ENCODE measurements at places on chromosomes 3 and 15.

- DNase-seq = no peak
Measured at GRCh38 chr15:51193979-51194378, 99.3 kb upstream of the TNFAIP8L3 start.

- no peak for DNase-seq
Measured at GRCh38 chr3:4514916-4515315, 21.8 kb downstream of the ITPR1 start.

DNA sequence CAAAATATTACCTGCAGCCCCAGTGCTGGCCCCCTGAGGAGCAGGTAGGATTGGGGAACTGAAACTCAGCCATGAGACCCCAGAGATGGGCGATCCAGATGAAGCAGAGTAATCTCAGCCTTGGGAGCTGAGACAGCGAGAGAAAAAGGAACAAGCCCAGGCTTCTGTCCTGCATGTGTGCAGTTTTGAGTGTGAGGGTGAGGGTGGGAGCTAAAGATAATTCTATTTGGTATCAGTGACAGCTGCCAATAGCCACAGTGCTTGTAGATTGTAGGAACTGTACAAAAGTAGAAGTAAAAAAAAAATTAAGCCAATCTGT lies 5.9 kb downstream of the ATP8B4 start:
- DNase-seq = no peak

DNA sequence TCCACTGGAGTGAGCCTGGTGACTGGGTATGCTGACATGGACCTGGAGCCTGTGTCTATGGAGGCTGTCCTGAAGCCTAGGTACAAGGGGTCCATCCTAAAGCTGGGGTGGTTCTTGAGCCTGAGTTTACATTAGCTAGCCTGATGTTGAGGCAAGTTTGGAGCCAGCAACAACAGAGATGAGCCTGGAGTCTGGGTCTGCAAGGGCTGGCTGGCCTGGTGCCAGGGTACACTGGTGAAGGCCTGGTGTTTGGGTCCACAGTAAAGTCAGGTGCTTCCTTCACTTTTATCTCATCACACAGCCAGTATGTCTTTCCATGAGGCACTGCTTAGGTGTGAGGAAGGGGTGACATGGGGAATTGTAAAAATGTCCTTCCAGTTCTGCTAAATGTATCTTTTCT lies 49.5 kb downstream of the TP63 start:
- no peak for DNase-seq

- DNase-seq = no peak
Measured at GRCh38 chr3:158434412-158435038, 136.5 kb upstream of the MLF1 start.

GRCh38 chr3:189664311-189664710 lies 33.1 kb downstream of the TP63 start:
- no peak for DNase-seq

DNA sequence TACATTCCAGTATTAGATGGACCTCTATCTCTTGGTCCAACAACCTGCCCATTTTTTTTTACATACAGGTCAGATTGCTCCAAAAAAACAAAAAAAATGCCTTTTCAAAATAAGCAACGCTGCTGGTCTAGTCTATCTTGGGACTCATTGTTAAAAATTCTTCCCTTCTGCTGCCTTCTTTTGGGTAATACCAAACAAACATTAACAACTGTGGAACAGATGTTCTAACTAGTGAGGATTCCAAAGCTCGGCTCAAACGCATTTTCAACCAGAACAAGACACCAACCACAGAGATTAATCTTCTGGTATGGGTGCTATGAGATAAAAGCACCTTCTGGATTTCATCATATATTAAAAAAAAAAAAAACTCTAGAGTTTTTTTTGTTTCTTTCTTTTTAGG lies 24.7 kb downstream of the ARHGAP31 start:
- DNase-seq = no peak

DNA sequence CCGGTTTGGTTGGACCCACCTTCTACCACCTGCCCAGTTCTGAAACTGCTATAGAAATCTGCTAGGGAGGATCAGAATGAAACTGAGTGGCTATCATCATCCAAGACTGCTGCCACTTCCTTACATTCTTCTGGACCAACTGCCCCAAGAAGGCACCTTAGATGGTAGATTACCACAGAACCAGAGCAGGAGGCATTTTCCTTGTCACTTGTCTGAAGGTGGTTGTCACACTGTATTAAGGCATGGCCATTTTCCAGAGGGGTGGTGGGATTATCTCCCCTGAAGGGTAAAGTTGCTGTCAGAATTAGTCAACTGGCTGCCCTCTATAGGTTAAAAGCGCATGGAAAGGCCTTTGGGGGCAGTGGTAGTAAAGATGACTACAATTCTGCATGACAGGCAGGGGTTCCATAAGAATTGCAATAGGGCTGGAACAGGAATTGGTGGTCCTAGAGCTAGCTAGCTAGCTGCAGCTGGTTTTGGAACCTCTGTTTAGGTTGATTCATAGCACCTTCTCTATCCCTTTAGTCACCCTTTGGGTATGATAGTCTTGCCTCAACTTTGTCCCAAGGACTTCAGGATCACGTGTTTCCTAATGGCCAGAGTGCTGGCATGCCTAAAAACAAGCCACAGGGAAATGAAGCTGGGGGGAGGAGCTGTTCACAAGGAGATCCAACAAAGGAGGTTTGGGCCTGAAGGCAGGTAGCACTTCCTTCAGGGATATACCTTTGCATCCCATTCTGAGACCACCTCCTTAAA lies 4.8 kb upstream of the CSPG5 start:
- DNase-seq = no peak

DNA sequence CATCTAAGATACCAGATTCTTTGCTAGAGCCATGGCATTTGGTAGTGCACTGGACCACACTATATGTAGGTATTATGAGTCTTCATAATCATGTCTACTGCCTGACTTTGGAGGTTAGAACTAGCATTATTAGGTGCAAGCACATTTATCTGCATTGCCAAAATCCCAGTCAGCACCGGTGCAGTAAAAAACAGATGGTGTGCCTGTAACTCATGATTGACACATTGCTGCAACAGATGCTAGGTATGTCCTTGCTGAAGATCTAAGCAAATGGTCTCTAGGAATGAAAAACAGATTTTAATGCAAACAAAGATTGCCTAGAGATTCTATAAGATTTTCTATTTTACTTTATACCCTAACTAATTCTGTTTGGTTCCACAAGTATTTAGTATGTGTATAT lies 47.7 kb downstream of the MYO5A start:
- DNase-seq = no peak

DNA sequence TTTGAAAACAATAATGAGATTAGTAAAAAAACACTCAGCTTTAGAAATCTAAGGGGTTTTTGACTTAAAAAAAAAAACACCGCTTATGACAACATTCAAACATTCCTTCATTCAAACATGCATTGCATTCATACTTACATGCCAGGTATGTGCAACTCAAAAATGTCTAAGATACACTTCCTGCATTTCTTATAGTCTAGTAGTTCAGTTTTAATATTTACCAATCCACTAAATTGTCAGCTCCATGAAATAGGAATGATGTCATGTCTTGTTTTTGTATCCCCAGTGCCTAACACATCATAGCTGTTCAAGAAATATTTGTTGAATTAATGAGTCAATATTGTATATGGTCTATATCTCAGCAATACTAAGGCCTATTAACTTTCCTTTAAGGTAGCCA lies 51.7 kb downstream of the EIF4E3 start:
- DNase-seq = no peak

GRCh38 chr3:9036404-9037131 lies 73.3 kb upstream of the RAD18 start:
- no peak for DNase-seq

DNA sequence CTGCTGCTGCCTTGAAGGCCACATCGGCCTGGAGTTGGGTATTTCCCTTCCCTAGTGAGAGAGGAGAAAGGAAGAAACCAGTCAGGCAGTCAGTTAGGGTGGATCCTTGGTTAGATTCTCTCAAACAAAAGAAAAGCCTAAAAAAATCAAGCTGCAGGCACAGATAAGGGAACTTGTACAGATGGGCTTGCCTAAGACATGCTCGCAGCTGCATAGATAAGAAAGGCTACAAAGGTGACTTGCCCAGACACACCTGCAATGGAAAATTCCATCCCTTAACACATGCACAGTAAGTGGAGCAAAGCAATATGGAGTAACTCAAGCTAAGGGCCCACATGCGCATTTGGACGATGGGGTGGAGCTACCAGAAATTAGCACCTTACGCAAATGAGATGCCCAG lies 199.7 kb upstream of the ARPP21 start:
- DNase-seq = no peak

GRCh38 chr3:153740109-153740508 lies 381.1 kb upstream of the ARHGEF26 start:
- no peak for DNase-seq

DNA sequence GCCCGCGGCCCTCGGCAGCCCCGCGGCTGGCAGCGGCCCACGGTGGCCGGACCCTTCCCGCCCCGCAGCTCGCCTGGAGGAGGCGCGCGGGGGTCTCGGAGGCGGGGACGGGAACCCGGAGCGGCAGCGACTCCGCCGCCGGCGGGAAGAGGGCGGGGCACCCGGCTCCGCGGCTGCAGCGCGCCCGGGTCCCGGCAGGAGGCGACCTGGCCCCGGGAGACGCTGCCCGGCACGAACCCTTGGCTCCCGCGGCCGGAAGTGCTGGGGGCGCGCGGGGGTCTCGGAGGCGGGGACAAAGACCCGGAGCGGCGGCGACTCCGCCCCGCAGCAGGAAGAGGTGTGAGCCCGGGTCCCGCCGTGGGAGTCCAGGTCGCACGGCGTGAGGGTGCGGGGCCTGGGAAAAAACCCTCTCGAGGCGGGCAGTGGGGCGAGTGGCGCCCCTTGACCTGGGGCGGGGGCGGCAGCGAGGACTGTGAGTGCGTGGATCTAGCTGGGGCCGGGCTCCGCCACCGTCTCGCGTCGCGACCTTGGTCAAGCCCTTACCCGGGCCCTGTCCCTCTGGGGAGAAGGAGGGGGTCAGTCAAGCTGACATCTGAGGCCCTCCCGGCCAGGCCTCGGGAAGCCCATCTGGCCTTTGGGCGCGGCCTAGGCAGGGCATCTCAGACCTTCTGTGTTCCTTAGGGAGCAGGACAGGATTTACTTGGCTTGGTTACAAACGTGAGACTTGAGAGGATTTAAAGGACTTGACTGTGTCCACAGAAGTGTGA lies at the start of gene CIB2:
Gene CIB2 (minus strand): TSS at position 151 of the 767 bp plus-strand sequence. CDS start 230 bp downstream, outside the sequence.
- peak; percentile 98 for DNase-seq

- DNase-seq = no peak
Measured at GRCh38 chr3:125231895-125232294, 19.3 kb upstream of the SLC12A8 start.

DNA sequence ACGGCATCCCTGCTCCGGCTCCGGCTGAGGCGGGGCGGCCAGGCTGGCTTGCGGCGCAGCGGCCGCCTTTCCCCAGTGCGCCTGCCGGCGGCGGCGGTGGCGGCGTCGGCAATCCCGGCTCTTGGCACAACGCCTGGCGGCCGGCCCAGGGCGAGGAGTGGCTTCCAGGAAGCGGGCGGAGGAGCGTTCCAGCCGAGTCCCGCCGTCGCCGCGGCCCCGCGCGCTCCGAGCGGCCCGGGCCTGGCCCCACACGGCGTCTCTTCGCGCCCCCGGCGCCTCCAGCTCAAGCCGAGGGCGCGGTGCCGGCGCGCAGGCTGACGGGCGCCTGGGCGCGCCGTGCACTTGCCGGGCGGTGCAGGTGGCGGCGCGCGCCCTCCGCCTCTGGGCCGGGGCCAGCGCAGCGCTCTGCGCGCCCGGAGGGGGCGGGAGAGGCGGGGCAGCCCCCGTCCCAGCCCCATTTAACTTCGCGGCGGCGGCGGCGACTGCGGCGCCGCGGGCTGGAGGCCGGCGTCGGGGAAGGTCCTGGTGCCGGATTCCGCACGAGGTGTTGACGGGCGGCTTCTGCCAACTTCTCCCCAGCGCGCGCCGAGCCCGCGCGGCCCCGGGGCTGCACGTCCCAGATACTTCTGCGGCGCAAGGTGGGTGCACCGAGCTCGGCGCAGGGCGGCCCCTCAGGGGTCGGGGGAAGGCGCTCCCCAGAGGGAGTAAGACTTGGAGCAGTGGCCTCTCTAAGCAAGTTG lies at the start of gene ADAMTSL3:
Gene ADAMTSL3 (plus strand): TSS at position 485 of the 740 bp plus-strand sequence. CDS start 1,639 bp downstream, outside the sequence.
- no peak for DNase-seq
